ENCODE measurements at places on chromosomes 1 and 21.
A peak's percentile ranks its signal among the peaks of the same experiment; 100 is the strongest.

- DNase-seq, result peak; percentile 13
Observed at GRCh38 chr1:108017698-108018097, 52.7 kb upstream of the VAV3 start.

DNA sequence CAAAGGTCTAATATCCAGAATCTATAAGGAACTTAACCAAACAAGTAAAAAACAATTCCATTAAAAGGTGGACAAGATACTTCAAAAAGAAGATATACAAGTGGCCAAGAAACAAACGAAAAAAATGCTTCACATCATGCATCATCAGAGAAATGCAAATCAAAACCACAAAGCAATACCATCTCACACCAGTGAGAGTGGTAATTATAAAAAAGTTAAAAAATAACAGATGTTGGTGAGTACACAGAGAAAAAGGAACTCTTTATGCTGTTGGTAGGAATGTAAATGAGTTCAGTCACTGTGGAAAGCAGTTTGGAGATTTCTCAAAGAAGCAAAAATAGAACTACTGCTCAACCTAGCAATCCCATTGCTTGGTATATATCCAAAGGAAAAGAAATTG is 218.6 kb downstream of the SLC44A5 start:
- no peak for DNase-seq

DNA sequence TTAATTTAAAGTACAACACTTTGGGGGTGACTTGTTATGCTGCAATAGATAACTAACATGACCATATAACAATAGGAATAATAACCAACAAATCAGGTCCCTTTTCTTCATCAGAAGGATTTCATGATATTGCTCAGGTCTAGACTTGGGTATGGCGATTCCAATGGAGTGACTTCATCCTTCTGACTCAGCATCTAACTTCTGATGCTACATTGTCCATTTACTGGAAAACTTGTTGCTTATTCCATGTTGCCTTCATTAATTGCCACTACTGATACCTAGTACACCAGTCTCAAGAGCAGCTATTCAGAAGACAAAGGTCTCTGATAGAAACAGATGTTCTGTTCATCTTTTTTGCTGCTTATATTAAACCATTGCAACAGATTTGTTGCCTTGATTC is 324.3 kb downstream of the TGFB2 start:
- peak; percentile 60 for DNase-seq

DNA sequence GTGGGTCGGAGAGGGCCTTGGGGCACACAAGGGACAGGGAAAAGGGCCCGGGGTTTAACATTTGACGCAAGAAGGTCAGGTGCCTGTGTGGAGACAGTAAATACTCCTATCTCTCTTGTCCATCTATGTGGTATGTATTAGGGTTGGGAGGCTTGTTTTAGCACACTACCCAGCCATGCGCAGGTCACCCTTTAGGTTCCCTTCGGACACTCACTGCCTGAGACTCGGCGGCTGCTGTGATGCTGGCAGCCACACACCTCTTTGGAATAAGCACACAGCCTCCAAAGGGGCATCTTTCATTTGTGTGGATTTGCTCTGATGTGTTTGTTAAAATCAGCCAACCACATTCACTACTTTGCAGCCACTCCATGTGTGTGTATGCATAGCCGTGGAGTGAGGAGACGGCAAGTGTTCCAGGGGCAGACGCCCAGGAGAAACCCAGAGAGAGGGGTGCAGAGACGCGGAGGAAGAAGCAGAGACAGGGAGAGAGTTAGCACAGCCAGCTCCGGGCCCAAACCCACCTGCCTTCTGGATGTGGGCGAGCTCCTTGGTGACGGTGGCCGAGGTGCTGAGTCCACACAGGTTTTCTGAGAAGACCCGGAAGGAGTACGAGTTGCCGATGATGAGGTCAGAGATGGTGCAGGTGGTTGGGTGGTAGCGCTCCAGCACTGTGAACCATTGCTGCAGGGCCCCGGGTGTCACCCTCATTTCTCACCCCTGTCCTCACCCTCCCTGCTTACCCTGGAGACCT is 5.7 kb downstream of the MYBPH start:
- DNase-seq, result no peak

GRCh38 chr1:21490774-21491487 is 18.3 kb upstream of the ALPL start:
- DNase-seq, result peak; percentile 89

DNA sequence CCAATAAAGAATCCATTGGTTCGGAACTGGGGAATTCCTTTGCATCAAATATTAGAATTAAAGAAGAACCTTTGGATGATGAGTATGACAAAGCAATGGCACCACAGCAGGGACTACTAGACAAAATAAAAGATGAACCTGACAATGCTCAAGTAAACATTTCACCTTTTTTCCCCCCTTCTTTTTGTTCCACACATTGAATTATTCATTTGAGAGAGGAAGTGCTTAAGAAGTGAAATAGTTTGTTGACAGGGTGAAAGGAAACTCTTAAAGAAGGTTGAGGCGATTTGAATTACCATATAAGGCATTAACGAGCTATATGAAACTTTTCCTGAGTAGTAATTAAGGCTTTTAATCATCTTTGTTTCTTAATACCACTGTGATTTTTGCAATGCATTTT is 93.1 kb downstream of the ZMYM4 start:
- no peak for DNase-seq

DNA sequence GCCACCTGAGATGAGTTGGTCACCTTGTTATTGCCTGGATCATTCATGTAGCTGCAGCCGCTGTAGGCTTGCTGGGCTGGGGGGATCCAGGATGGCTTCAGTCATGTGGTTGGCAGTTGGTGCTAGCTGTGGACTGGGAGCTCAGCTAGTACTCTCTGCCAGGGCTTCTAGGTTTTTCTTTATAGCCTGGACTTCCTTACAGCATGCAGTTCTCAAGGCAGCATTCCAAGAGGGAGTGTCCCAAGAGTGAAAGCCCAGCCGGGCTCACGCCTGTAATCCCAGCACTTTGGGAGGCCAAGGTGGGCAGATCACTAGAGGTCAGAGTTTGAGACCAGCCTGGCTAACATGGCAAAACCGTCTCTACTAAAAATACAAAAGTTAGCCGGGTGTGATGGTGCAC is 23.7 kb upstream of the ACTL8 start:
- no peak for DNase-seq

- DNase-seq, result no peak
Observed at GRCh38 chr1:99992760-99993467, 23.1 kb downstream of the SLC35A3 start.

GRCh38 chr1:86183810-86184209 is 27.2 kb upstream of the COL24A1 start:
- peak; percentile 23 for DNase-seq

DNA sequence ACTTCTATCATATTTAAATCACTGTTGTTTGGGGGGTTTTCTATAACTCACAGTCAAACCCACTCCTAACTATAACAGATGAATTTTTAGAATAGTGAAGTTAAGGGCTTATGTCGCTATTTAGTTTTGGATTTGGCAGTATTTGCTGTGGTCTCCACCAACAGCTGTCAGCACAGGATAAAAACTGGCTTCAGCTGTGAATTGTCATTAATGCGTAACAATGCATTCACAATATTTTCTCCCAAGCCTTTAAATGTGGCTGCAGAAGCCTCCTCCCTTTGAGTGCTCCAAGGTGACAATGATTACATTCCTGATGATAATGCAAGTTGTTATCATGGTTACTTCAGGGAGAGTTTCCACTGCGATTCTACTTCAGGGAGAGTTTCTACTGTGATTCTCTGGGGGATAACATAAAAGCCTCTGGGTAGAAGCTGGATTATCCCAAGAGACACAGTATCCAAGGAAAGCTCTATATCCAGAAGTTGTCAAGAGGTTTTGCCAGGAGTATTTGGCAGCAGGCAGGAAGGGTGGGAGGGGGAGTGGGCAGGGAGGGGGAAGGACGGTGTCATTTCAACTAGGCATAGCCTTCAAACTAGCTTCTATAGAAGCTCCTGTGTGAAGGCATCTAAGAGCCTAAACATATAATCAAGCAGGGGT is 14.9 kb upstream of the SMIM12 start:
- no peak for DNase-seq

- DNase-seq, result peak; percentile 59
Observed at GRCh38 chr1:179867493-179868330, 9.9 kb downstream of the TOR1AIP2 start.

DNA sequence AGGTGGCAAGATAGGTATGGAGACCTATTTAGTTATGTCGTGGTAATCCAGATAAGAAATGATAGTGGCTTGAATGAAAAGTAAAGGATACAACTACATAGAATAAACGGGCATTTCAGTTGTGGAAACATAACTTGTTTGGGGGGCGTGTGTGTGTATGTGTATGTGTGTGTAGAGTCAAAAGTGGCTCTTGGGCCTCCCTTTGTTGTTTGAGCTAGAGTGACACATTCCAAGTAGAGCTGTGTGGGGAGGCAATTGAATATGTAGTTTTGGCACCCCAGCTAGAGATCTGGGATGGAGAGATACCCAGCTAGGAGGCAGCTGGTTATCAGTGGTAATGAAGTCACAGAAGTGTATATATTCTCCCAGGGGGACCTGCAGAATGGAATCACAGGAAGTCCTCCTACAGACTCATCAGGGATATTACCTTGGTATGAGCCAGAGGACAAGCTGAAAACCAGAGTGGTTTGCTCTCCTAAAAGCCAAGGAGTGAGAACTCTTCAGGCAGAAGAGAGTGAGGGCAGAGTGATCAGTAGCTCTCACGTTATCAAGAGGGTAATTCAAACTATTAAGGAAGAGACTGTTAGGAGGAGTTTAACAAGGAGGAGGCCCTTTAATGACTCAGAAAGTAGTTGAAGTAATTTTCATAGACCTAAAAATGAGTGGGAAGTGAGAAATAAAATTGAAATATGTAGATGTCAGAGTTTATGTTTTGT is 5.1 kb downstream of the CR1L start:
- DNase-seq, result no peak

DNA sequence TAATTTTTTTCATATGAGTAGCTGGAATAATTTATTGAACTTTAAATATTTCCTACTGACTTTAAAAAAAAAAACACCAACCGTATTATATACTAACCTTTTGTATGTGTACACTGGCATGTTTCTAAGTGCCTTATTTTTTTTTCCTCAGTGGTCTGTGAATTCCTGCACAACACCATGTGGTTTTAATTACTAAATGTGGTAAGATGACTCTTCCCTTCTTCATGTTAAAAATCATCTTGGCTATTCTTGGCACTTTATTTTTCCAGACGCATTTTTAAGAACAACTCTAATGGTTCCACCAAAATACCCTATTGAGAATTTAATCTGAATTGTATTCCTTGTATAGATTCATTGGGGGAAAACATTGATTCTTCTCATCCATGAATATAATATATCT is 28.4 kb downstream of the PPP2R5A start:
- DNase-seq, result peak; percentile 86

GRCh38 chr1:37438037-37438868 is 36.1 kb upstream of the ZC3H12A start:
- no peak for DNase-seq

- no peak for DNase-seq
Observed at GRCh38 chr1:90798344-90798743, 81.2 kb upstream of the BARHL2 start.

- DNase-seq, result peak; percentile 39
Observed at GRCh38 chr1:158053276-158053675, 59.8 kb downstream of the KIRREL1 start.

DNA sequence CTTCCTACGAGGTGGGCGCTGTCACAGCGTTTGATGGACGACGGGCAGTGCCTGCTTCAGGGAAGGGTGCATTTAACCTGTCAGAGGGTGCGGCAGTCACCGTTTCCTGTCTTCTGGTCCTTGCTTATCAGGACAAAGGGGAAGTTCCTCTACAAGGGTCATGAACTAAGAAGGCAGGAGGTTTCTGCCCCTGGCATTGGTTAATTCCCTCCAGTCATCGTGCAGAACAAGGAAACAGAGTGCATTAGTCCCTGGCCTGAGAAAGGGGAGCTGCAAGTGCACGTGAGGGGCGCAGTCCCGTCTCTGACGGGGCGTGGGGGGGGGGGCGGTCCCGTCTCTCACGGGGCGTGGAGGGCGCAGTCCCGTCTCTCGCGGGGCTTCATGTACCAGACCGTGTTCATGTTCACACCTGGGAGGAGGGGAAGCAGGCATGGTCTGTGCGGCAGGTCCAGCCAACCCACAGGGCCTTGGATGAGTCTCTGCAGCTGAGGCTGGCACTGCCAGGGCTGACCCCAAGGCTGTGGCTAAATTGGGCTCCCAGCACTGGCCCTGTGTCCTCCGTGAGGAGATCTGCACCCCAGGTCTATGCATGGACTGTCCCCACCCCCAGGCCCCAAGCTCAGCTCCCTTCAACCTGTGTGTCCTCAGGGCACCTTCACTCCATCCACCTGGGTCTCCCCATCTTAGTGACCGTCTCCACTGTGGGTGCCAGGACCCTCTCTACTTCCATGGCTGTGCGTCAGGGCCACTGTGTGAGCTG is 89.2 kb upstream of the COL6A1 start:
- no peak for DNase-seq

DNA sequence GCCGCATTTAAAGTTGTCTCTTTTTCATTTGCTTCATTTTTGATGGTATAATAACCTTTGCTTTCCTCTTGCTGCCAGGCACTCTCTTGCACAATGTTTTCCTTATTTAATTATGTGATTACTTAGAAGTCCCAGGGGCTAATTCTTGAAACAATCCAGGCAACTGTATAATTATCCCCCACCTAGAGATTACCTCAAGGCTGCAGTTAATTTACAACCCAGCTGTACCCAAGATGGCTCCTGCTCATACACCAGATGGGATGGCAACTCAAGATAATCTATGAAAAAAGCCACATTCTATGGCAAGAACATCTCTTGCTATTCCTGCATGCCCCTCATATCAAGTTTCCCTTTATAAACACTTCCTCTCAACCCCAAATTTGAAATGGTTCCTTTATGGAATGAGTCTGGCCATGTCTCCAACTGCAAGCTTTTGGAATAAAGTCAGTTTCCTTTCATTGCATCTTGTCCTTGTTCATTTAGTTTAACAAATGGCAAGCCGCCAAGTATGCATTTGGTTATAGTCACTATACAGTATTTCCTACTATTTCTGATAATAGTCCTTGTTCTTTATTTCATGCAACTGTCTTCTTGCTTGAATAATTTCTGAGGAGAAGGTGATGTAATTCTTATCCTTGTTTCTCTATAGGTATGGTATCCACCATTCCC is 1042.6 kb downstream of the PLA2G4A start:
- DNase-seq, result no peak

GRCh38 chr1:233638513-233638912 is 24.6 kb downstream of the KCNK1 start:
- DNase-seq, result no peak

DNA sequence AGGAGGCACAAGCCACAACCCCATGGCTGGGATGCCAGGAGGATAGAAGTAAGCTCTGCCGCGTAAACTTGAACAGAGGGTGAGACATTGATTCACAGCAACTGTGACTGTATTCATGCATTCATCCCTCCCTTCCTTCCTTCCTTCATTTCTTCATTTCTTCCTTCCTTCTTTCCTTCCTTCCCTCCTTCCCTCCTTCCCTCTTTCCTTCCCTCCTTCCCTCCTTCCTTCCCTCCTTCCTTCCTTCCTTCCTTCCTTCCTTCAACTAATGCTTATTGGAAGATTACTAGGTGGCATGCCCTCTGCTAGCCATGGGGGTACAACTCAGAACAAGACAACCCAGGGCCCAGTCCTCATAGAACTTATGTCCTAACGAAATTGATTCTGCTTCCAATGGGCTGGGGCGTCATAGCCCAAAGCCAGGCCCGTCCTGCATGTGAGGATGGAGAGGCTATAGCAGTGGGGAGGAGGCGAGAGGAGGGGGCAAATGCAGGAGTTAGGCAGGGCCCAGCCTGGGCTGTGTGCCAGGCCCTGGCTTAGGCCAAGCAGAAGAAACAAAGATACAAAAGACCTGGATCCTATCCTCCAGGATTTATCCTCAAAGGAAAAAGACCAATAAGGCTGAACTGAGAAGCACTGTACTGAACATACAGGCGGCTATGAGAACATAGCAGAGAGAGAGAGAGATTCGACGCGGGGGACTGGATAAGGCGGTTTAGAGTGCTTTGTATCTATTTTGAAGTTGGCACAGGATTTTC is 24.4 kb upstream of the PAXBP1 start:
- DNase-seq, result no peak

All from fibroblast of skin of back (primary cell).